ENCODE measurements at places on chromosomes 1 and 21. TPM values are rescaled to one million over a fixed set of nuclear protein-coding genes. Genes with fewer than 3 reads are reported as not detected.

Gene NT5C1A
- total RNA-seq, result 0.49 TPM

- DNase-seq, result no peak
Measured at GRCh38 chr1:237877631-237878030, 13.1 kb downstream of the ZP4 start.

Gene HMGCL
- 40.1 TPM for total RNA-seq

DNA sequence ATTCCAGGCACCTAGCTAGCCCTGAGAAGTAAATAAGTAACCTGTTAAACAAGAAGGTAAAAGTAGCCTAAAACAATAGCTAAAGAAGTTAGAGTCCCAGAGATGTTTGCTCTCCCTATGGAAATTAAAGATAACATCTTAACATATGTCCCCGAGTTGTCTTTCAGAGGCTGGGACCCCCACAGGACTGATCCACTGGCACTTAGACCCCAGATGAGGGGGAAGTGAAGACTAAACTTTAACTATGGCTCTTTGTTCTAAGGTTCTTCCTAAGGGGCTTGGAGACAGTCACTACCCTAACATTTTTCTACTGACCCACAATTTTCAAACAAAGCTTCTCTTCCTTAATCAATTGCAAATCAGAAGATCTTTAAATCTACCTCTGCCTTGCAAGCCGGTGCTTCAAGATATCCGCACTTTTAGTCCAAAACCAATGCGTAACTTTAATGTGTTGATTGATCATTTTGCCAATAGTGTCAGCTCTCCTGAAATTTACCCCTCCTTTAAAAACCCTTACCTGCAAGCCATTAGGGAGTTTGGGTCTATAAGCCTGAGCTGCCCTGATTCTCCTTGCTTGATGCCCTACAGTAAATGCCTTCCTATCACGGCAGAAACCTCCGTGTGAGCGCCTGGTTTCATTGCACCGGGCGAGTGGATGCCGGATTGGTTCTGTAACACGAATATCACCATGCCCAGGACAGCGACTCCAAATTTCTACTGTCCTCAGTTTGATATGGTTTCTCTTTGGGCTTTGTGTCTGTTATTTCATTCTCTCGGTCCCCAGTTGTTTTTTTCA is 404.4 kb downstream of the SIPA1L2 start:
- no peak for DNase-seq

DNA sequence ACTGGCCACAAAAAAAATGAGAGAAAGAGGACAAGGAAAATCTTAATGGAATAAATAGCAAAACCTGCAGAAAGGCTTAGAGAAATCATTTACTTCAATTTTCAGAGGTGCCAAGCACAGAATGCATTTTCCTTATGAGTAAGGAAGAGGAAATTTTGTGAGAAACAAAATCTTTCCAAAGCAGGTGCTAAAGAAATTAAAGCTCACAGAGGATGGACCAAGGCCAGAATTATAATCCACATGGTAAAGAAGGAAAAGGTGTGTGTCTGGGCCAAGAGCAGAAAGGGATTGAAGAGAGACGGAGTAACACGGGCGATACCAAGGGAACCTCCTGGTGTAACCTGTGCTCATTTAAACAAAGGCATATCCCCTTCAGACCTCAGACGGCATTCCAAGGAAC is 340.0 kb upstream of the NFIA start:
- no peak for DNase-seq

Gene IQGAP3
- total RNA-seq, result 1.3 TPM

Gene SPRR2B
- not detected for total RNA-seq

GRCh38 chr1:240402326-240402725 is 209.6 kb downstream of the GREM2 start:
- no peak for DNase-seq

Gene MROH9
- not detected for total RNA-seq

Gene CTTNBP2NL
- 59.4 TPM for total RNA-seq

DNA sequence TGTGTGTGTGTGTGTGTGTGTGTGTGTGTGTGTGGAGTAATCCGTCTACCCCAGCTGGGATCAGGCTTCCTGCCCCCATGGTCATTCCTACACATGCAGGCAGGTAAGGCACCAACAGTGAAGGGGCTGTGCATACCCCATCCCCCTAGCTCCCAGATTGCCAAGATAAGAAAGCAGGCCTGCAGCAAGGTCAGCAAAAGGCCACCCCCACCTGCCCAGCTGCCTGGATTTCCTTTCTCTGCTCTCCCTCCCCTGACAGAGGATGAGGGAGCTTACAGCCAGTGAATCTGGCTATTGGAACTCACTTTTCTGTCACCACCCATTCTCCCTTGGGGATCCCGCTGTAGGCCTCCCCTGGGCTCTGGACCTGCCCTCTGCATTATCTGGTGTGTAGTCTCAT is 7.9 kb downstream of the ALX3 start:
- DNase-seq, result peak; percentile 7

GRCh38 chr1:54018635-54019034 is 649 bp upstream of the LDLRAD1 start:
- no peak for DNase-seq
